ENCODE measurements at places on chromosomes 5 and 9.

DNA sequence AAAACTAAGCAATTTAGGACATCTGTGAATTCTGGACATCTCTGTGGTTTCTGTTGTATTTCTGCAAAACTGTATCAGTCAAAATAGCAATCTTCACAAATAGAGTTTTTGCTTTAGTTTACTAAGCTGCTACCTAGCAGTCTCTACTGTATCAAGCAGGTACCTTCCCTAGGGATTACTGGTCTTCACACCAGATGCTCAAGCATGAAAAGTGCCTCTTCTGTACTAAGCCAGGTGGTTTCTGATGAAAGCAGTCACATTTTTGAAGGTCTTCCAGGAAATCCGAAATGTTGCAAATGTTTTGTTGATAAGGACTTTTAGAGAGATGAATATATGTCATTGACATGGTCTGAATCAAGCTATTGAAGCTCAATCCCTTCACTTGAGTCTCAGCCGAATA is 540.0 kb downstream of the KCTD16 start:
- no peak for DNase-seq

GRCh38 chr5:33840927-33841547 is 50.8 kb downstream of the ADAMTS12 start:
- no peak for DNase-seq

- no peak for DNase-seq
Observed at GRCh38 chr9:137017791-137018497, 10.1 kb downstream of the ABCA2 start.

DNA sequence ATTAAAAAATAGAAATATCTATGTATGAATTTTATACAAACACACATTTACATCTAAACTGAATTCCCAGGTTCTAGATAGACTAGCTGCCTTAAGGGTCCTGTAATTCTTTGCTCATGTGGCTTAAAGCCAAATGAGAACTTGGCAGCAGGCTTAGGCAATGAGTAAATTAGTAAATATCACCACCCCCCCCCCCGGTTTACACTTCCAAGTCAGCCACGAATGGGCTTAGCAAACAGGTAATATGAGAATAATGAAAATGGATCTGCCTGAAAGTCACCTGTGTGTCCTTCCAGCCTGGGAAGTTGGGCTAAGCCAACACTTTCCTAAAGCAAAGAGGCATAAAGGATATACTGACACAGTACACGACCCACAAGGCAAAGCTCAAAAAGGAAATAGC is 108.6 kb downstream of the KLHL3 start:
- DNase-seq = peak; percentile 39

DNA sequence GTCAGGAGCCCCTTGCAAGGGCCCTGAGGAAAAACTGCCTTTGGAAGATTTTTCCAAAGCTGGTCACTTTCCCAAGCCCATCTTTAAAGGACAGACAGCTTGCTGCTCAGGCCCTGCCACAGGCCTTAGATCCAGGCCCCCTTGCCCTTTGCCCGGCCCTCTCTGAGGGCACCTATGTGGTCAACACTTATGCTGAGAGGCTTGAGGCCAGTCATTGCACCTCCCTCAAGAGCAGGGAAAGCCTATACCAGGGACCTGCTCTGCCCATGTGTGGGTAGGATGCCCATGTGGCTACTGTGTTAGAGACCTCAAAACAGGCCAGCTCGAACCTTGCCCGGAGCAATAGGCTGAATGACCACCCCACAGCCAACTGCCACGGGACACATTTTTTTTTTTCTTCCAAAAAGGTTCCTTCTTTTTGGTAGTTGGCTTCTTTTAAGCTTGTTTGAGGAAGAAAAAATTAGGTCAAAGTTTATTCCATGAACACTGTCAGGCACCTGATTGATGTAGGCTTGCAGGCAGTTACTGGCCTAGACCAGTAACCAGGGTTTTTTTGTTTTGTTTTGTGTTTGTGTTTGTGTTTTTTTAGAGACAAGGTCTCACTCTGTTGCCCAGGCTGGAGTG is 3.8 kb downstream of the TCF7 start:
- DNase-seq = no peak

GRCh38 chr5:126519637-126520592 is 75.1 kb downstream of the ALDH7A1 start:
- DNase-seq = no peak

- DNase-seq = no peak
Observed at GRCh38 chr9:70159630-70160029, 99.1 kb upstream of the SMC5 start.

- DNase-seq = peak; percentile 26
Observed at GRCh38 chr5:153991168-153991567, 47.5 kb downstream of the FAM114A2 start.
